ENCODE measurements at places on chromosomes 4 and X. TPM values are rescaled to one million over a fixed set of nuclear protein-coding genes. Genes with fewer than 3 reads are reported as not detected.

CT47B1 gene
- not detected for total RNA-seq

CYLC1 gene
- total RNA-seq = not detected

- H3K4me1 ChIP-seq = no peaks in the 10 kb centered on the region
- H3K36me3 ChIP-seq = no peaks in the 10 kb centered on the region
- H3K4me3 ChIP-seq = no peak overlapping the region
- H3K27me3 ChIP-seq = no peaks in the 10 kb centered on the region
- no peak overlapping the region for H3K27ac ChIP-seq
- DNase-seq = no peak
Measured at GRCh38 chr4:155079871-155080270, 128.6 kb upstream of the NPY2R start.

FDCSP gene
- not detected for total RNA-seq

CENPVL2 gene
- total RNA-seq = not detected

GALNTL6 gene
- total RNA-seq = not detected

YY2 gene
- 3.0 TPM for total RNA-seq

- no peak overlapping the region for H3K27ac ChIP-seq
- H3K36me3 ChIP-seq = peaks cover 79% of the 10 kb centered on the region
- no peak overlapping the region for H3K4me3 ChIP-seq
- no peaks in the 10 kb centered on the region for H3K4me1 ChIP-seq
- no peaks in the 10 kb centered on the region for H3K27me3 ChIP-seq
- no peak for DNase-seq
Measured at GRCh38 chr4:139368998-139369397, 66.7 kb upstream of the NDUFC1 start.
